ENCODE measurements at places on chromosomes 13 and 19. TPM values are rescaled to one million over a fixed set of nuclear protein-coding genes. Genes with fewer than 3 reads are reported as not detected.

The CYP2A6 gene
- not detected for total RNA-seq

The SIAH3 gene
- not detected for total RNA-seq

The ZNF175 gene
- total RNA-seq: 4.7 TPM

The CEACAM5 gene
- not detected for total RNA-seq

The KLK4 gene
- total RNA-seq: 0.48 TPM

The ZNF492 gene
- total RNA-seq: 2.3 TPM

DNA sequence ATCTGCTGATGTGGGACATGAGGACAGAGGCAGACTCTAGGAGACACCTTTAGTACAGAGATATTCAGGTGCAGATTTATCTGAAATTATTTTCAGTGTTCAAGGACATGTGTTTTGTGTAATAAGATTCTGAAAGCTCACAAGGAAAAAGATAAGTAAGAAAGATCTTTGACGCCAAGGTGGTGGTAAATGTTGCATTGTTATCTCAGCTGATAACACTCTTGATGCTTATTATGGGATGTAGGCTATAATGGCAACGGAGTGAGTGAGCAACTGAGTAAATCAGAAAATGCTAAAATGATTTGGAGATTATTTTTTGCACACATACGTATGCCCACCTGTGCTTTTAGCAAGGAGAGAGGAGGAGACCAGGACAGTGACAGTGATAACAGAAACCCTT, 510.9 kb downstream of the KLF12 start:
- no peak for DNase-seq
- no peak overlapping the region for H3K4me3 ChIP-seq
- H3K36me3 ChIP-seq: no peaks in the 10 kb centered on the region
- no peaks in the 10 kb centered on the region for H3K27me3 ChIP-seq
- no peak overlapping the region for H3K27ac ChIP-seq

GRCh38 chr13:72507416-72508199, 219.8 kb downstream of the MZT1 start:
- no peaks in the 10 kb centered on the region for H3K36me3 ChIP-seq
- peak; percentile 58 for DNase-seq
- peak overlapping the region; percentile 44 for H3K4me3 ChIP-seq
- H3K27me3 ChIP-seq: no peaks in the 10 kb centered on the region
- peak overlapping the region; percentile 70 for H3K27ac ChIP-seq

GRCh38 chr13:24007979-24008620, 110.8 kb upstream of the C1QTNF9B start:
- no peak overlapping the region for H3K4me3 ChIP-seq
- H3K27me3 ChIP-seq: no peaks in the 10 kb centered on the region
- no peak for DNase-seq
- no peaks in the 10 kb centered on the region for H3K36me3 ChIP-seq
- H3K4me1 ChIP-seq: peaks cover 17% of the 10 kb centered on the region
- H3K27ac ChIP-seq: no peak overlapping the region

DNA sequence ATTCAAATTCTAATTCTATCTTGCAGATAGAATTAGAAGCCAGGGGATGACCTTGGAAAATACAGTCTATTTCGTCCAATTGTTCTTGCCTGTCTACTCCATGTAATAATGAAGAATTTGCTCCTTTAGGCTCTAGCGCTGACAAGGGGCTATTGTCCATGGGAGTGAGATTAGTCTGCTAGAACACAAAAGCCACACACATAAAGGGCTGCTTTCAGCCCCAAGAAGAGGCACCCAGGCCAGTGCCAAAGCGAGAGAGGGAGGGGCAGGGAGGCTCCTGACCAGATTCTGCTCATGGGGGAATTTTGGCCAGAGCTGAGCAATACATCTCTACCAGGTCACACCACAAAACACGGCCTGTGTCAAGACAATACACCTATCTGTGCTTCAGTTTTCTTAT, 1306.9 kb downstream of the UQCRFS1 start:
- H3K36me3 ChIP-seq: no peaks in the 10 kb centered on the region
- no peak overlapping the region for H3K4me3 ChIP-seq

- H3K36me3 ChIP-seq: no peaks in the 10 kb centered on the region
- no peaks in the 10 kb centered on the region for H3K4me1 ChIP-seq
- H3K4me3 ChIP-seq: no peak overlapping the region
- H3K27me3 ChIP-seq: no peaks in the 10 kb centered on the region
- no peak overlapping the region for H3K27ac ChIP-seq
These were observed 22.4 kb upstream of the MIER2 start for GRCh38 chr19:366951-367350.

- no peaks in the 10 kb centered on the region for H3K27me3 ChIP-seq
- peaks cover 3% of the 10 kb centered on the region for H3K4me1 ChIP-seq
- H3K36me3 ChIP-seq: no peaks in the 10 kb centered on the region
These were observed 959 bp downstream of the PDS5B start for GRCh38 chr13:32587011-32587810.

DNA sequence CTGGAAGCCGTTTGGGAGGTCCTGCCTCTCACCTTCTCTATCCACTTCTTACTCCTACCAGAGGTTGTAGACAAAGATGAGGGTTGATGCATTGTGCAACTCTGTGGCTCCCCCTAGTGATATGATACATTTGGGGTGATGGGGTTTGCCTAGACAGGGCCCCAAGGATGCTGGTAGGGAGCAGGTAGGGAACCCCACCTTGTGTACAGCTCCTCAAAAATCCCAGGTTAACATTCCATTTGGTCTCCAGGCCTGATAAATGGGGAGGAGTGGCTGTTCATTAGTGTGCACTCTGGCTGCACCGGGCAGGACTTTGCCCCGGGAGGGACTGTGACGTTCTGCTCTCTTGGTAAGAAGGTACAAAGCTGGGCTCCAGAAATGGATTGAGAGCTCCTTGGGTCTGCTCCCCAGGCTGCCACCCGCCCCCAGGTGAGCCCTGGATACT, 19.2 kb downstream of the SIGLEC8 start:
- no peaks in the 10 kb centered on the region for H3K4me1 ChIP-seq
- no peak overlapping the region for H3K27ac ChIP-seq
- H3K36me3 ChIP-seq: no peaks in the 10 kb centered on the region
- H3K27me3 ChIP-seq: no peaks in the 10 kb centered on the region
- peak; percentile 27 for DNase-seq

DNA sequence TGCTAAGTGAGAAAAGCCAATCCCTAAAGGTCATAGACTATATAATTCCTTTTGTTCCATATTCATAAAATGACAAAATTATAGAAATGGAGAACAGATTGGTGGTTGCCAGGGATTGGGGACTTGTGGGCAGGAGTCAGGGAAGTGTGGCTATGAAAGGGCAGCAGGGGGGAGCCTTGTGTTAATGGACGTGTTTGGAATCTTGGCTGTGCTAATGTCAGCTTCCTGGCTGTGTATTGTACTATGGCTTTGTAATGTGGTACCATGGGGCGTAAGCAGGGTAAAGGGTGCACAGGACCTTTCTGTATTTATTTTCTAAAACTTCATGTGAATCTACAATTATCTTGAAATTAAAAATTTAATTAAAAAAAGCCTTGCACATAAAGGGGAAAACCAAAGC, 248.5 kb downstream of the UQCRFS1 start:
- DNase-seq: no peak
- H3K27ac ChIP-seq: no peak overlapping the region
- no peak overlapping the region for H3K4me3 ChIP-seq
- no peaks in the 10 kb centered on the region for H3K27me3 ChIP-seq
- H3K4me1 ChIP-seq: no peaks in the 10 kb centered on the region

DNA sequence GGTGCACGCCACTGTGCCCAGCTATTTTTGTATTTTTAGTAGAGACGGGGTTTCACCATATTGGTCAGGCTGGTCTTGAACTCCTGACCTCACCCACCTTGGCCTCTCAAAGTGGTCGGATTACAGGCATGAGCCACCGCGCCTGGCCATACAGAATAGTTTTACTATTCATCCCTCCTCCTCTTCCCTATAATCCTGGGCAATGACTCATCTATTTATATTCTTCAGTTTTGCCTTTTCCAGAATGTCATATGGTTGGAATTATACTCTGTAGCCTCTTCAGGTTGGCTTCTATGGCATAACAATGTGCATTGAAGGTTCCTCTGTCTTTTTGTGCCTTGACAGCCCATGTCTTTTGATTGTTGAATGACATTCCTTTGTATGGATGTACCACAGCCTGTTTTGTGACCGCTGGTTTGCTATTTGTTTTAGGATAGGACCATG, 22.2 kb upstream of the LRP3 start:
- H3K4me3 ChIP-seq: no peak overlapping the region
- H3K36me3 ChIP-seq: no peaks in the 10 kb centered on the region
- no peak for DNase-seq

- no peak for DNase-seq
- H3K4me1 ChIP-seq: no peaks in the 10 kb centered on the region
- no peak overlapping the region for H3K27ac ChIP-seq
- no peaks in the 10 kb centered on the region for H3K36me3 ChIP-seq
- peaks cover 14% of the 10 kb centered on the region for H3K27me3 ChIP-seq
- H3K4me3 ChIP-seq: no peak overlapping the region
These were observed 54.6 kb downstream of the OR10H4 start for GRCh38 chr19:16003391-16003790.

DNA sequence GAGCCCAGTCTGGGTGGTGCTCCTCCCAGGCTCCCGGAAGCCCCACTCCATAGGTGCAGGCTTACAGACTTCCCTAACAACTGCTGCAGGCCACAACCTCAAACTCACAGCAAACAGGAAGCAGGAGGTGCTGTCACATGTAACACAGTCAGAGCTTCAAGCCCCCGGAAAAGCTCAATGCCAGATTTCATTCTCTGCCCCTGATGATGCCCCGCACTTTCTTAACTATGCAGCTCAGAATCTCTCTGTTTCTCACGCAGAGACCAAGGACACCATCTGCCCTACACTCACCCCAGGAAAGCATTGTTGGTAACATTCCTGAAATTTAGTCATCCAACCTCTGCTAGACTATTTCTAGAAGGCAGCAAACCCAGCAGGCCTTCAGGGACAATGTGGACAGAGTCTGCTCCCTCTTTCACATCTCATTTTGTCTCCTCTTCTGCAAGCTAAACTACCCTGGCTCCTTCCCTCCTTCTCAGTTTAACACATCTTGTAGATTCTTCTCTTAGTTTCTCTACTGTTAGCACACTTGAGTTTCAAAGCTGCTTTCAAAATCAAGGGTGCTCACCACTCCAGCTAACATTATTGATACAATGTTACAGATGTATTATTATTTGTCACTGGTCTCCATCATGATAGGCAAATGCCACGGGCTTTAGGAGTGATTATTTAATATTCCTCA, 162.5 kb downstream of the KCTD12 start:
- H3K4me1 ChIP-seq: no peaks in the 10 kb centered on the region
- H3K27me3 ChIP-seq: no peaks in the 10 kb centered on the region
- DNase-seq: peak; percentile 10
- no peak overlapping the region for H3K27ac ChIP-seq

Measured in SJCRH30 (cell line).